Dermis blood vessel endothelial cell (primary cell): ENCODE measurements at places on chromosomes 11 and 22.
A peak's percentile ranks its signal among the peaks of the same experiment; 100 is the strongest.

- DNase-seq = peak; percentile 77
Observed at GRCh38 chr11:72813740-72814285, 398 bp upstream of the ATG16L2 start.

GRCh38 chr11:130997278-130997677, 81.0 kb upstream of the SNX19 start:
- DNase-seq = no peak

- no peak for DNase-seq
Observed at GRCh38 chr22:40376149-40376548, 5.8 kb downstream of the SGSM3 start.

- DNase-seq = no peak
Observed at GRCh38 chr11:121012091-121012490, 11.8 kb upstream of the TBCEL start.

GRCh38 chr22:19577422-19577966, 53.3 kb upstream of the CLDN5 start:
- DNase-seq = no peak

- DNase-seq = no peak
Observed at GRCh38 chr11:46393759-46394158, 2.2 kb upstream of the CHRM4 start.

- DNase-seq = no peak
Observed at GRCh38 chr11:3132831-3133260, 32.3 kb downstream of the OSBPL5 start.

DNA sequence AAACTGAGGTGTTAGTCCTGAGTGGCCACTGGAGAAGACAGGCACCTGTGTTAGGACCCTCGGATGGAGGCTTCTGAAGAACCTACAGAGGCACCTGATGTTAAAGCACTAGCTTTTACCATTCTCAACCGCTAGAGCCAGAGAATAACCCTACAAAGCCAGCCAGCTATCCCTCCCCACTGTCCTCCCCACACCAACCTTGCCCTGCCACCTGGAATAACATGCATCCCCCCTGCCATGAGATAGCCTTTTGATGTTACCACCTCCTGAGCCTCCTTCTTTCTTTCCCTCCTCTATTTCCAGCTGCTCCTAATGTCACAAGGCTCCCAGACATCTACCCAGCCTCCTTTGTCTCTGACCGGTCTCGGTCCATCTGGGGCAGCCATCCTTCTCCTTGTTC, 28.1 kb downstream of the COMMD9 start:
- no peak for DNase-seq

- DNase-seq = no peak
Observed at GRCh38 chr11:5286901-5287300, 14.8 kb downstream of the OR51B4 start.

- peak; percentile 85 for DNase-seq
Observed at GRCh38 chr11:64246871-64247728, at the start of gene PPP1R14B. PPP1R14B (minus strand) TSS chr11:64246943; CDS start chr11:64246673, 270 bp downstream.

DNA sequence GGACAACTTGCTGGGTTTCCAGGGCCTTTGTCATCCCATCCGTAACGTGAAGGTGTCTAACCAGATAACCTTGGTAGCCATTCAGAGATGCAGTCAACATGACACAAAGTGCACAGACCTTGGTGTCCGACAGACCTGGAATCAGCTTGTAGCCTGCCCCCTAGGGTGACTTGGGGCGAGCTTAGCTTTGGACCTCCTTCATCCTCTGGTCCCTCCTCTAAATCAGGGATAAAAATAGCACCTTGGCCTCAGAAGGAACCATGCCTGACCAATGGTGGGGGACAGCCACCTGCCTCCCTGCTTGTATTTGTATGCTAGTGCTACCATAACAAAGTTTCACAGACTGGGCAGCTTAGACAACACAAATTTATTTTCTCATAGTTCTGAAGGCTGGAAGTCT, 3.7 kb downstream of the SNRPD3 start:
- DNase-seq = no peak

- no peak for DNase-seq
Observed at GRCh38 chr11:70075836-70076235, 2.3 kb upstream of the ANO1 start.

DNA sequence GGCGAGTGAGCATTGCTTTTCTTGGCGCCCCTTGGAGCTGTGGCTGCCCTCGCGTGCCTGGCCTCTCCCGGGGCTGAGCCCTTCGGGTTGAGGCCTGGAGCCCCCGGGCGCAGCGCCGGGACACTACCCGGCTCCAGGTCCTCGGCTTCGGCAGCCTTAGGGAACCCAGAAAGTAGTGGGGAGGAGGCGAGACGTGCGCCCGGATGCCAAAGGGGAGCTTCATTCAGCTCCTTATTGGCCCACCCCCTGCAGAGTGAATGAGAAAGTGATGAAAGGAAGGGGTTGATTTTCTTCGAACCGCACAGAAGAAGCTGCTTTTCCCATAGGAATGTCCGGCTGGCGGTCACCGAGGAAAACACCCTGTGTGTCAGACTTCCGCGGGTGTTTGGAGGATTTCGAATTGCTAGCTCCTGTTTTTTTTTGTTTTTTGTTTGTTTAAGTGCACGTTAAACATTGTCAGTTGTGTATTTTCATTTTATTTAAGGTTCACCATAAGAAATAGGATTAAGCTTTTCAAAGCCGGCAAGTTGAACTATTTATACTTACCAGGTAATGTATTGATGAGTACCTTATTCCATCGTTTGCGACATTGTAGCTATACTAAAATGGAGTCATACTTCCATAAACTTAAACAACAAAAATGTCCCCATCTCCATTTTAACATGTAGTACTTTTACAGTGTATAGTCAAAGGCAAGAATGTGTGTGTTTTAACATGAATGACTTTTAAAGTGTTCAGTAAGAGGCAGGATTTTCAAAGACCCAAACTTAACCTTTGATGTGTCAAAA, 841 bp upstream of the EIF4G2 start:
- peak; percentile 63 for DNase-seq

GRCh38 chr22:25448435-25449051, 115.9 kb upstream of the GRK3 start:
- peak; percentile 31 for DNase-seq

GRCh38 chr22:29615705-29616327, 12.4 kb downstream of the NF2 start:
- DNase-seq = no peak

- DNase-seq = peak; percentile 10
Observed at GRCh38 chr11:47788181-47788580, 21.0 kb upstream of the FNBP4 start.

- DNase-seq = peak; percentile 56
Observed at GRCh38 chr11:121451986-121452608, at the start of gene SORL1. SORL1 (plus strand) TSS chr11:121452314; CDS start chr11:121452332, 18 bp downstream.

- peak; percentile 44 for DNase-seq
Observed at GRCh38 chr11:128720522-128720985, 26.7 kb downstream of the FLI1 start.

- DNase-seq = no peak
Observed at GRCh38 chr22:50606946-50607658, 6.5 kb downstream of the MAPK8IP2 start.

GRCh38 chr22:44256556-44257485, 55.9 kb downstream of the SHISAL1 start:
- DNase-seq = no peak

- peak; percentile 40 for DNase-seq
Observed at GRCh38 chr11:111845276-111846028, 25.9 kb downstream of the ALG9 start.

- DNase-seq = no peak
Observed at GRCh38 chr11:66006891-66007176, 4.5 kb downstream of the BANF1 start.

- DNase-seq = no peak
Observed at GRCh38 chr11:110090466-110091026, 2.6 kb upstream of the ZC3H12C start.

- peak; percentile 47 for DNase-seq
Observed at GRCh38 chr11:65440831-65441499, 18.4 kb downstream of the NEAT1 start.

- DNase-seq = no peak
Observed at GRCh38 chr22:38141217-38141973, 30.9 kb upstream of the BAIAP2L2 start.

DNA sequence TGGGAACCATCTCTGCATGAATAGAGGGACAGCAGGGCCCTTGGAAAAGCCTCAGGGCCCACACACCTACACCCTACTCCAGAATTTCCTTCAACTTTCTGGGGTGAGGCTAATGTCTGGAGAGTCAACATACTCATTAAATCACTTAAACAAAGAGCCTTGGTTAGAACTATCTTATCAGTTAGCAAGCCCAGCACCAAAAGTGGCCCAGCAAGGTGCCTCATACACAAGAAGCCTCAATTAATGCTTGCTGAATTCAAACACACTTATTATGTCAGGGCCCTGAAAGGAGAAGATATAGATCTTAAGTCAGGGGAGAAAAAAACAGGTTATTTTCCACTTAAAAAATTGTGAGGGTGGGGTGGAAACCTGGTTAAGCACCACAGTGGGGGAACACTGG, 61.4 kb downstream of the C11orf58 start:
- no peak for DNase-seq

- DNase-seq = no peak
Observed at GRCh38 chr22:21937821-21938070, 14.9 kb downstream of the PPM1F start.

DNA sequence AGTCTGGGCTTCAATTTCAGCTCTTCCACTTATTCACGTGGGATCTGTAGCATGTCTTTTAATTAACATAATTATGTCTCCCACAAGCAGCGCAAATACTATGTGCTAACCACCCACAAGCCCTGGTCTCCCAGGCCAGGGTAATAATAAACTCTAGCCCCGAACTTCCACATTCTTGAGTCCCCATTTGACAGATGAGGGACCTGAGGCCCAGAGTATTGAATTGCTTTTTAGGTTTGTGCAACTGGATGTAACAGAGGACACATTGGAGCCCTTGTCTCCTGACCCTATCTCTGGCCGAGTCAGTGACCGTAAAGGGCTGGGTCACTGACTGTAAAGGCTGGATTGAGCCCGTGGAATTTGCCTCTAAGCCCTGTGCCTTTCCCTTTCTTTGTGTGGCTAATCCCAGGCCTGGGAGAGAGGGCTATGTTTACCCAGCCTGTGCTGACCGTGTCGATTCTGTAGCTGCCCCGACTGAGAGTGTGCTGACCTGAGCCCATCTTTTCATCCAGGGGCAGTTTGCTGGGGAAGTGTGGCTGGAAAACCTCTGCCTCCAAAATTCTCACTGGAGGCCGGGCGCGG, 3.9 kb downstream of the CRYBB2 start:
- no peak for DNase-seq

- DNase-seq = no peak
Observed at GRCh38 chr22:42327462-42328129, 57.1 kb upstream of the TCF20 start.

DNA sequence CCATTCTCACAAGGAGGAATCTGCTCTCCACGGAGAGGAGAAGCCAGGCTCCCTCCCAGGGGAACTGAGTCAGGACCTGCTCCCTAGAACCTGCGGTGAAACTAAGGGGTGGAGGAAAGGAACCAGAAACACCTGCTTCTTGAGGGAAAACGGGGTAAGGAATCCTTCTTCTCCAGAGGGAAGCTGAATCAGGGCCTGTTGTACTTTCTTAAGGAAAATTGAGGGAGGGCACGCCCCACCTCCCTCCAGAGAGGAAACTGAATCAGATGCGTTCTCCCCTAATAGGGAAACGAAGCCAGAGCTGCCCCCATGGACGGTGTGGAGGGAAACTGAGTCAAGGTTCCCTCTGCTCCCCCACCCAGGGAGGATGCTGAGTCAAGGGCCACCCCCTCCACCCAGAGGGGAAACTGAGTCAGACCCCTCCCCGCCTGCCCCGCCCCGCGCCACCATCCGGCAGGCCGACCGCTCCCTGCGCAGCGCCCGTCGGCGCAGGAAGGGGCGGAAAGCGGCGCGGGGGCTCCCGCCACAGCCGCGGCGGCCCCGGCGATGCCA, 393 bp downstream of the RELA start:
- peak; percentile 65 for DNase-seq

DNA sequence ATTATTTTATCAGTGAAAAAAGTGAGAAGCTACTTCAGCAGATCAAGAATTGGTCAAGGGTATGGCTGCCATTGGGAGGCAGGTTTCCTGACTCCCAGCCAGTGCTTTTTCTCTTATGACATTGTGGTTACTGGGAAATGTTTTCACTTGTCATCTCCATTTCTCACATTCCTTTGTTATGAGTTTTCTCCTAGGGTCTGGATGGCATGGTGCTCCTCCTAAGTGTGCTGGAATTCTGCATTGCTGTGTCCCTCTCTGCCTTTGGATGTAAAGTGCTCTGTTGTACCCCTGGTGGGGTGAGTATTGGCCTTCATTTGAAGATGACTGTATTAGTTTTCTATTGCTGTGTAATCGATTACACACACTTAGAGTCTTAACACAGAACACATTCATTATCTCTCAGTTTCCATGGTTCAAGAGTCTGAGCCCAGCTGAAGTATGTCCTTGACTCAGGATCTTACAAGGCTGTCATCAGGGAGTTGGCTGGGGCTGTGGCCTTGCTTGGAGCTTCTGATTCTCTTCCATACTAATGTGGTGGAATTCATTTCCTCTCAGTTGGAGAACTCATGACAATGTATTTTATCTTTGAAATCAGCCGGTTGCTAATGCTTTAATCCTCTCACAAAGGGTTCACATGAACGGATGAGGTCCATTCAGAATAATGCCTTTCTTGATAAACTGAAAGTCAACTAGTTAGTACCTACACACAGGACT, 21.0 kb upstream of the MS4A6E start:
- DNase-seq = peak; percentile 4
